ENCODE measurements at places on chromosomes 13 and 19.

- no peak for DNase-seq
Measured at GRCh38 chr13:41034881-41035280, 15.8 kb upstream of the ELF1 start.

DNA sequence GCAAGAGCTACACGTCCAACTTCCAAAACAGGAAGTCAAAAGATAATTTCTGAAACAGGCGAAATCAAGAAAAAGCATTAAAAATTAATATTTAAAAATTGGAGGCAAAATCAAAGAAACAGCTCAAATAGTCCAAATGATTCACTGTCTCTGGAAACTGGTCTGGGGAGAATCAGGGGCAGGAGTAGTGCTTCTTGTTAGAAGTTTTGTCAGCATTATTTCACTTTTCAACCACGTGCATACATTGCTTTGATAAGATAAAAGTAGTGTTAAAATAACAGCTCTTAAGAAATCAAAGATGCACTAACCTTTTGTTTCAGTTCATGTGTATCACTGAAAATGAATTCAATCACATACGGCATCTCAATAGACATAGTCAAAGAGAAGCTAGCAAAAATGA, 53.8 kb downstream of the PARP4 start:
- no peak for DNase-seq

GRCh38 chr19:49594993-49595818, 4.2 kb downstream of the PRR12 start:
- no peak for DNase-seq

DNA sequence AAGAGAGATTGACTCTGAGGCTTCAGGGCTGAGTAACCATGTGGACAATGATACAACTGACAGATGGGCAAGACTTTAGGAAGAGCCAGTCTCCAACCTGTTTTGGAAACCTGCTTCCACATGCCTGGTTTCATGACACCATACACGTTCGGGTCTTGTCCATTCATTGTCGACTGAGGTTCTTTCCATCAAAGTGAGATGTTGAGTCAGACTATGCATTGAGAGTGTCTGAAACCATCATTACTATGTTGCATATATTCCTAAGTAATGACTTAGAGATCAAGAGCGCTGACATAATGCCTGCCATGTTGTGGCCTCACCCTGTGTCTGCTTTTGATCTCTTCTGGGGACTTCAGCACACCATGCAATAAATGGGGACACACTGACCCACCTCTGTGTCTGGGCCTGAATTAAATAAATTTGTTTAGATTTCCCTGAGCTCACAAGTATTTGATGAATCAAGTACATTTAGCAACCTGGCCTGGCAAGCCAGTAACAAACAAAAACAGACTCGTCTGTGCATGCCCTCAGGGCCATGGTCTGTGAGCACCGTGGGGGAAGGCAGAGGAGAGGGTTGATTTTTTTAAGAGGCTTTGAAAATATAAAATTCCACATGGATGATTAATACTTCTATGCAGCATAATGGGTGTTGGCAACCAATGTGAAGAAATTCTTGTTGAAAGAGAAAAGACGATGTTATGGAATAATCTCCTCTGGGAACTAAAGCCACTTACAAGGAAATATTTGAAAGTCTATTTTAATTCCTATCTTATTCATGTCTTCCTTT, 49.9 kb upstream of the UBAC2 start:
- no peak for DNase-seq

GRCh38 chr19:31504221-31504620, 155.0 kb upstream of the TSHZ3 start:
- DNase-seq, result peak; percentile 62

DNA sequence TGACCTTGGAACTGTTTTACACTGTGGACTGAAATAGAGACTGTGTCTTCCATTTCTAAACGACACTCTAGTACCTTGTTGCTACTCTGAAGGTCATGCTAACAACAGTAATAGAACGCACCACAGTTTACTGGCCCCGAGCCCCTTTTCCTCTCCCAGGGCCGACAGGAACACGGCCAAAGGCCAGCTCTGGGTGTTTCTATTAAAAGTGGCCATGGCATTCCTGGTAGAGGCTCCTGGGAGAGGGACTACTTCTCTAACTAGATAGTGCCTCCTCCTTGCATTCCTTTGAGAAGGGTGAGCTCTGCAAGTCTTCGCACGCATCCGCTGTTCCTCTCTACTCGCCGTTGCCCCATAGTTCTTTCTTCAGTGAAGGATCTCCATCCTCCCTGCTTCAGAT, 18.7 kb upstream of the SIAH3 start:
- DNase-seq, result no peak

- no peak for DNase-seq
Measured at GRCh38 chr19:58385891-58386575, 1.0 kb upstream of the RPS5 start.

DNA sequence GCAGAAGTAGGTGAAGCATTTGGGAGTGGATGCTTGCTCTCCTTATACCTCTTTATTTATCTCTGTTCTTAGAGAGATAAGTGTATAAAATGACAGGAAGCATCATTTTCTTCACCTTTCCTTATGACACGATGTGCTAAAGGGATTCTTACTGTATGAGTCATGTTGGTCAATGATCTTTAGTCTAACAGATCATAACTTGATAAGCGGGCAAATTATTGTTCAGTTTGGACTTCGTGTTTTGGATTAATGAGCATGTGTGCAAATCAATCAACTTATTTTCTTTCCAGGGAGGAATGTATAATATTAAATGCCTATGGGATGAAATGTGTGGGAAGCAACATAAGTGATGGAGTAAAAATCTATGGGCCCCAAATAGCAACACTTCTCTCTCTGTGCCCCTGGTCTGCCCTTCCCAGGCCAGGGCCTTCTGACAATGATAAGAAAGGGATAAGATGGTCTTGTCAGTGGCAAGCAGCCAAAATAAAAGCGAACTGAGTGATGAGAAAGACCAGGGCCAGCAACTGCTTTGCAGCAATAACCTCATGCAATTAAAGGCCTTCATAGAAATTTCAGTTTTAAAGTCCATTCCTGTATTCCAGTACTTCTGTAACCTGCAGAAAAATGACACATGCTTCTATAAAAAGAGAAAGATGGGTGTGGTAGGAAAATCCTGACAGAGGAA, 61.4 kb downstream of the SLC10A2 start:
- DNase-seq, result no peak

DNA sequence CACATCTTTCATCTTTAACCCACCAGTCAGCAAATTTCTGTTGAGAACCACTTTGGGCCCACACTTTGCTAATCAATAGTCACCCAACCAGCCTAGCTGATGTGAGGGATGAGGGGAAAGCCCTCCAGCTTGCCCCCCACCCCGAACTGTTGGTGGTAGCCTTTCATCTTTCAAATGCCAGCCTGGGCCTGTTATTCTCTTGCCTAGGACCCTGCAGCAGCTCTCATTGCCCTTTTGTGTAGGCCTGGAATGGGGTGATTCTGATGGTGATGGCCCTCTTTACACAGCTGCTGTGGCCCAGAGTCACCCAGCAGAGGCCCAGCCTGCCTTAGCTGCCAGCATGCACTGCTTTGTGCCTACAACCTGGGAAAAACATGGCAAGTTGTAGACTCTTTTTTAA, 294.5 kb downstream of the SLC7A1 start:
- DNase-seq, result no peak

GRCh38 chr19:46408664-46409039, 4.7 kb downstream of the CCDC8 start:
- DNase-seq, result no peak

DNA sequence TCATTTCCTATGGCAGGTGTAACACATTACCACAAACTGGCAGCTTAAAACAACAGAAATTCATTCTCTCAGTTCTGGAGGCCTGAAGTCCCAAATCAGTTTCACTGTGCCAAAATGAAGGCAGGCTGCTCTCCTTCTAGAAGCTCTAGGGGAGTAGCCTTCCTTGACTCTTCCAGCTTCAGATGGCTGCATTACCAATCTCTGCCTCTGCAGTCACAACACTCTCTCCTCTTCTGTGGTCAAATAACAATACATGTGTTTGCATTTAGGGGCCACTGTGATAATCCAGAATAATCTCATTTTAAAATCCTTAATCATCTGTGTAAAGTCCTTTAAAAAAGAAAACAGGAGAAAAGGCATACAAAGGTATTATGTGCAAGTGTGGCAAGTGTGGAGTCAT, 7.8 kb downstream of the DIAPH3 start:
- no peak for DNase-seq

DNA sequence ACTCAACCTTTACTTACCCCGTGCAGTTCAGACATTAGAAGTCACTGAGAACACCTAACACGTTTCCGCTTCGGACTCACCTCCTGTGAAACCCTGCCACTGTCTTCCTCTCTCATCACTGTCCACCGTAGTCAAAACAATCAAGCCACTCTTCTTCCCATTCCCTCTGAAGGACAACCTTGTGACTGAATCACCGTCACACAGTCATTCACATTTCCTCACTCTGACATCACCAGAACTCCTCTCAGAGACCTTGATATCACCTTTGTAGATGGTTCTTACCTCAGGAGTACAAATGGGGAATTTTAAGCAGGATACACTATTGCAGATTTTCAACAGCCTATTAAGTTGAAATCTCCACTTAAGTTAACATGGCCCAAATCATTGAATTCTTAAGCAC, 1.3 kb upstream of the KBTBD6 start:
- no peak for DNase-seq

DNA sequence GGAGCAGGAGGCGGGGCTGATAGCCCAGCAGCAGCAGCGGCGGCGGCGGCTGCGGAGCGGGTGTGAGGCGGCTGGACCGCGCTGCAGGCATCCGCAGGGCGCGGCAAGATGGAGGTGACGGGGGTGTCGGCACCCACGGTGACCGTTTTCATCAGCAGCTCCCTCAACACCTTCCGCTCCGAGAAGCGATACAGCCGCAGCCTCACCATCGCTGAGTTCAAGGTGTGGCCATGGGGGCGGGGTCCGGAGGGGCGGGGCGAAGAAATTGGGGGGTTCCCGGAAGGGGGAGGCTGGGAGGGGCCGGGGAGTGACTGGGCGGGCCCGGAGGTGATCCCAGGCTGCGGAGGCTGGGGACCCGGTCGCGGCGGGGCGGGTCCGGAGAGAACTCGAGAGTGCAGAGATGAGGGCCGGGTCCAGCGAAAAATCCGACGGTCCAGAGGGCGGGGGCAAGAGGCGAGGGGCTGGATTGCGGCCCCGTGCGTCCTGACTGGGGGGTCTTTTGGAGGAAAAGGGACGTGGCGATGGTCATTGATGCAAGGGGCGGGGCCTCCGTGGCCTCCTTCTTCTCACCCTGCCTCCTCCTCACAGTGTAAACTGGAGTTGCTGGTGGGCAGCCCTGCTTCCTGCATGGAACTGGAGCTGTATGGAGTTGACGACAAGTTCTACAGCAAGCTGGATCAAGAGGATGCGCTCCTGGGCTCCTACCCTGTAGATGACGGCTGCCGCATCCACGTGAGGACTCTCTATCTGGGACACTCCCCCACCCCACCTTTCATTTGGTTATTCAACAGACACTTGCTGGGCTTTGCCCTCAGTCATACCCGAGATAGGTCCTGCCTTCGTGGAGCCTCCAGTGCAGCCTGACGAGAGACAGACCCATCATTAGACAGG, at the start of gene TBCB:
Gene TBCB, plus strand, starts transcription at position 16 of the 891 bp plus-strand sequence. Its CDS starts 93 bp downstream, at position 109.
- DNase-seq, result no peak

DNA sequence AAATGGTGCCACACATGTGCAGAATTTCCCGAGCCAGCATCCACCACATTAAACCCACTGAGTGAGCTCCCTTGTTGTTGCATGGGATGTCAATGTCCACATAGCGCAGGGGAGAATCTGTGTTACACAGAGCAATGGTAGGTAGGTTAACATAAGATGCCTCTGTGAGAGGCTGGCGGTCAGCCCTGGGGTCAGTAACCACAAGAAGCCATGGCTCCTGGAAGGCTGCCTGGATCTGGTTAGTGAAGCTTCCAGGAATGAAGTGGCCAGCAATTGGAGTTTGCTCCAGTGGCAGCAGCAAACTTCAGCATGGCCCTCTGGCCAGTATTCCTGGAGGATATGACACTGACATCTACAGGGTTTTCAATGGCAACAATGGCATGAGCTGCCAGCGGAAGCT, 37.0 kb upstream of the PCDH9 start:
- DNase-seq, result no peak

- DNase-seq, result no peak
Measured at GRCh38 chr19:15300533-15301197, 31.7 kb downstream of the BRD4 start.

GRCh38 chr19:48623556-48624066, 4.3 kb downstream of the SPHK2 start:
- no peak for DNase-seq

DNA sequence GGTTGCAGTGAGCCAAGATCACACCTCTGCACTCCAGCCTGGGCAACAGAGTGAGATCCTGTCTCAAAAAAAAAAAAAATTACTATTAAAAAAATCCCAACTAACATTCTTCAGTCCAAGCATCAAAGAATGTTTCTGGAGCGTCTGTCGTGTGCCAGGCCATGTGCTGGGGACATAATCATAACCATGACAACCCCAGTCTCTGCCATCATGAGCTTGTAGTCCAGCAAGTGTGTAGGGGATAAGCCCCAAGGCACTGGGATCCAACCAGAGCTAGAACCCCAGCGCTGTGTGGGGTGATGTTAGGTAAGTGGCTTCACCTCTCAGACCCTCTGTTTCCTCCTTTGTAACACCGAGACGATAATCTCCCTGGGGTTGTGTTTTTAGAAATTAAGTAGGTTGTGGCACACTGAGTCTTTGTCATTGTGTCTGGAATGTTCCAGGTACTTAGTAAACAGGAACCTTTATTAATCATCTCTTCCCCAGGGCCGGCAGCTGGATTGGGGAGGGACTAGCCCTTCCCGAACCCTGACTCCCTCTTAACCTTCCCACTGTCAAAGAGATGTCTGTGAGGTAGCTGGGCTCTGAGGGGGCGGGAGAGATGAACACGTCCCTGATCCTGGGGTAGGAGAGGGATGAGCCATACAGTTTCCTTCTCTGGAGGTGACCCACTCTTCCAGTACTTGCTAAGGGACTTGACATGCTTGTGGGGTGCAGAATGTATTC, 5.2 kb downstream of the ITPKC start:
- DNase-seq, result no peak

DNA sequence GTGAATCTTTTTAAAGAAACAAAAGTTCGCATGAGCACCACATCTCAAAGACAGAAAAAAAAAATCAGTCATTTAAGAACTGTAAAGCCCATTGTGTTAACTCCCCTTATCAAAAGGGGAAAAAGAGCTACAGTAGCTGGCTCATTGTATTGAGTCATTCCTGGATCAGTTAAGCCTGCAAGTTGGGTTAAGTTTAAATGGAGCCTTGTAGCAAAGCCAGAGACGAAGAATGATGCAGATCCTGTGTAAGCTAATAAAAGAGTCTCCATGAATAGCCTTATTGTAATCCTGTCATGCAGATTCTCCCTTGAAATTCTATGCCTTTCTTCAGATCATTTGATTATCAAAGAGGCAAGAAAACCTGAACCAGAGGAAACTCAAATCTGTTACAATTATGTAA, 83.8 kb downstream of the CRYL1 start:
- DNase-seq, result no peak

GRCh38 chr13:41203810-41204209, 9.4 kb upstream of the KBTBD7 start:
- no peak for DNase-seq

Measured in vagina (tissue), 2 donors.